ENCODE measurements at places on chromosomes 2 and 18.

DNA sequence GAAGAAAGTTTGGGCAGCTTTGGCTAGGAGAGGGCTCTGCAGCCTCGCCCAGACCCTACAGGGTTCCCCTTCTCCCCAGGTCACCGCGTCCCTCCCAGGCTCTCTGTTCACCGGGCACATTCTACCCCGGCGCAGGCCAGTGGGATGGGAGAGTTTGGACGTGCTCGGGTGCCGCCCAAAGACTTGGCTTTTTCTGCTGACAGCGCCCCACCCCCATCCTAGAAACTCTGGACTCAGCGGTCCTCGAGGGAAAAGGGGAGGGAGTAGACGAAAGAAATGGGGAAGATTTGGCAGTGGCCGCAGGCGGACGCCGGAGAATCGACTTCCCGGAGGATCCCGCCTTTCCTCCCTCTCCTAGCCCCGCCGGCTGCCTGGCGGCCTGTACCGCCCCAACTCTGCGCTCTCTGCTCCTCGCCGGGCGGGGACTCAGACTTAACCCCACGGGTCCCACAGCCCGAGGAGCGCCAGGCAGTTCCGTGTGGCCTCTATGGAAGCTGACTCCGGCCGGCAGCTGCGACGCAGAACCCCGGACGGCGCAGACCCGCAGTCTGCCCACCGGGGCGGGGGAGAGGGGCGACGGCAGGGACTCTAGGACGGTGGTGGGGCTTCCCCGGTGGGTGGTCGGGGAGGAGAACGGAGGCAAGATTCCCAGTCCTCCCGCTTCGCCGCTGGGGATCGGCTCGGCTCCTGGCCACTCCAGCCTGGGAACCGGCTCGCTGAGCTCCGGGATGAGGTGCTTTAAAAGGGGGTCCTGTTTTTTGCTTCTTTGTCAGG, 863 bp upstream of the SIX2 start:
- DNase-seq = no peak

DNA sequence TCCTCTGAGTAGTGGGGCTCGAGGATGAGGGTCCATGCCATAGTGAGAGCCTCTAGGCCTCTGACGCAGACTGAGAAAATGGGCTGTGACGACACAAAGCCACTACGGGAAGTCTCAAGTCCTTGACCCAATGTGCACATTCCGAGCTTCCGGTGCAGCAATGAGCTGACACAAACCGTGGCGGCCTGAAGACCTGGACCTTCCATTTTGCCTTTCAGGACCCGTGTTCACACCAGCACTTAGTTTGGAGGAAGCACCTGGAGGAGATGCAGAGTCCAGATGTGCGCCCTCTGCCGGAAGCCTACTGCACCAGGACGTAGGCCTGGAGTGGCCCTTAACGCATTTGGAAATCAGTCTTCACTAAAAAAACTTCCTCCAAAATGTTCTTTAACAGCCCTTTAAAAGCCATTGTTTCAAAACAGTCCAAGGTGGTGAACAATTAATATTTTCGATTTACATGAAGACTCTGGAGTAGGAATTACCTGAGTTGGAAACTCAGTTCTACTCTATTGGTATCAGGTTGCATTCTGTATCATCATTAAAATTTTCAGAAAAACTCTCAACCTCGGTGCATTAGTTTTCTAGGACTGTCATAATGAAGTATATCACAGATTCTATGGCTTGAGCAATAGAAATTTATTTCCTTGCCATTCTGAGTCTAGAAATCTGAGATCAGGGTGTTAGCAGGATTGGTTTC, 33.9 kb downstream of the BMP10 start:
- peak; percentile 49 for DNase-seq

- DNase-seq = no peak
Observed at GRCh38 chr18:38174594-38174993, 609.0 kb upstream of the CELF4 start.

DNA sequence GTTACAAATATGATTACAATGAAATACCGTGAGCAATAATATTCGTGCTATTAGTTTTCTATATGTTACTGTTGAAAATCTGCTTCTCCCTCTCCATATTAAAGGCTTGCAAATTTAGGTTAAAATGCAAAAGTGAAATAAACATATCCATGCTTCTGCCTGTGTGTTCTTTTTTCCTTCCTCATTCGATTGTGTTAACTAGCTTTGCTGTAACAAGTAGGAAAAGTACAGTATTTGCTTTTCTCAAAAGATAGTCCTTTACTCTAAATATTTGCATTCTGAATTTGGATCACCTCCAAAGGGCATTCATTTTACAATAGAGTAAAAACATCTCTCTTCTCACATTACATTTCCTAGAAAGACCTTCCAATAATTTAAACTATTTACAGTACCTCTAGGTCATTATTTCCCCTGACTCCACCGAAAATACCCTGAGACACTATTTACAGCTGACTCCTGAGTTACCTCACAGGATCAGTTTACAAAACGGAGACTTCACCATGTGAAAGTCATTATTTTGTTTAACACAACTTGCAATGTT, 835.0 kb upstream of the FANCL start:
- no peak for DNase-seq

DNA sequence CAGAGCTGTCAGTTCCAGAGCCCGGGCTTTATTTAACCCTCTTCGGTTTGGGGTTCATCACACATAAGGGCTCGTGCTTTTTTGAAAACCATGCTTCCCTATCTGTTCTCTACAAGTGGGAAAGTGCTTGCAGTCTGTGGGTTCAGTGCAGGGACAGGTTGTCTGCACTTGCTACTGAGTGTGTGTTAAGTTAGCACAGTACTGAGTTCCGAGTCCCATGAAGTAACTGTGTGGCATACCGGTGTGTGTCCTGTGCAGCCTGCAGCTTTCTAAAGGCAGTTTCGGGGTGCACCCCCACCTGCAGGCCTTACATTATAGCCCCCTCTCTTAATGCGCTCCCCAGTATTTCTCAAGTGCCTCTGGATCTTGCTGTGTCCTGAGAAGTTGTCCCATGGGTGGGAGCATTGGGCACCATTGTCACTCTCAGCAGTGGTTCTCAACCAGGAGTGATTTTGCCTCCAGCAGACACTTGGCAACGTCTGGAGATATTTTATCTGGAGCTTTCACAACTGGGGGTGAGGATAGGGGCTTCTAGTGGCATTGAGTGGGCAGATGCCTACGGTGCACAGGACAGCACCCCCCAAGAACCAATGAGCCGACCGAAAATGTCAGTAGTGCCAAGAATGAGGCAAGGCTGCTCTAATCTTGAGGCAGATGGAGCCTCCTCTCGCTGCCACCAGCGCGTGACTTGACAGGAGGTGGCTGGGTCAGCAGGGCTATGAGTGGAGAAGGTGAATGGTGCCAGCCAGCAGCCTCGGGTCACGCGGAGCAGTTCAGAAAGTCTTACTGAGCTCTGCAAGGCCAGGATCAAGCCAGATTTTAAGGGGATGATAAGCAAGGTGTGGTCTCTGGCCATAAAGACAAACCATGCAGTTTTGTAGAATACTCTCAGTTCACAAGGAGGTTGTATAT, 152.2 kb downstream of the SMAD7 start:
- DNase-seq = no peak

- no peak for DNase-seq
Observed at GRCh38 chr2:229701716-229702115, 12.6 kb downstream of the DNER start.

DNA sequence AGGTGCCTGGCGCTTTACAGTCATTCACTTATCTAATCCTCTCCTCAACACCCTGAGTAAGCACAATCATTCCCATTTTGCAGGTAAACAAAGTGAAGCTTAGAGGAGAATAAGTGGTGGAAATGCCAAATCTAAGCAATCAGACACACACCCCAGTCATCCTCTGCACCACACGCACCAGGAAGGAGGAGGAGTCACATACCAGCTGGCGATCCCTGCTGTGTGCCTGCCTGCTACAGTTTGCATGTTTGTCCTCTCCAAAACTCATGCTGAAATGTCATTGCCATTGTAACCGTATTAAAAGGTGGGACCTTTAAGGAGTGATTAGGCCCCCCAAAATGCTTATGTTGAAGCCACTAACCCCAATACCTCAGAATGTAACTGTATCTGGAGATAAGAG, 93.7 kb downstream of the LOXHD1 start:
- no peak for DNase-seq

DNA sequence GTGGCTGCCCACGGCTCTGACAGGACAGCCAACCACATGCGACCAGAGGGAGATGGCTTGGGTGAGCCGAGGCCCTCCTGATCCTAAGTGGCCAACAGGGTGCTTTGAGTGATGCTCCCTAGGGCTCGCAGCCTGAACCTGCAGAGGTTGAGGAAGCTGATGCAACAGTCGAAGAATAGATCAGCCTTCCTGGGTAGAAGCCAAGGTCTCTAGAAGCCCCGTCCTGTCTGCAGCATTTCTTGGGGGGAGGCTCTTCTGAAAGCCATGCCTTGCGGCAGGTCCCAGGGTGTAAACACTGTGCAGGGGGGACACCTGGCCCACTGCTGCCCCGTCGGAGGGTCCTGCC, 136.4 kb downstream of the HDAC4 start:
- DNase-seq = no peak

GRCh38 chr2:219823574-219823973, 196.1 kb downstream of the SLC4A3 start:
- DNase-seq = no peak

DNA sequence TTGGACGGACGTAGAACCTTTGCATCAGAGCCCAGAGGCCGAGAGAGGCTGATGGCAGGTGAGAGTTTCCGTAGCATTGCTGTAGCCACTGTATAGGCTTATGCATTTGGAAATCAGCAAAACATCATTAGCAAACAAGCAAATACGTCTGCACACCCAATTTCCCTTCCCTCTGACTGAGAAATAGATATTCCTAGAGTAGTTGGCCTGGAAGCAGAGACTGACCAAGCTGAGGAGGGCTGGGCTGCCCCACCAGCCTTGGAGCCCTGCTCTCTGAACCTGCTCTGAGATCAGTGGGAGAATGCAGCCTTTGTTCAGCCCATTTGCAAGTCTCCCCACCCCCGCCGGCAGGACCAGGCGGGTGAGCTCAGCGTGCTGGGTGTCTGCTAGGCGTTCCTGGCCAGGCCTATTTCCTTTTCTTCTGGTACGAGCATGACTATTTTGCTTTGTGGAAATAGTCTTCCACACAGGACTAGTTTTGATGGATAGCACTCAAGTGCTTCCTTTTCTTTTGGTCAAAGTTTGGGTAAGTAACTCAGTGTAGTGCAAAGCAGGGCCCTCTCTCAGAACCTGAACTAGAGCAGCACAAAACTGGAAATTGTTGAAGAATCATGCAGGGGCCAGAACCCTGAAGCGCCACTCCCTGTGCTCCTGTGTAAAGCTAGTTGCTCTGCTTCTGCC, 21.9 kb upstream of the RNF149 start:
- DNase-seq = no peak

GRCh38 chr2:60597346-60597745, 43.9 kb upstream of the BCL11A start:
- no peak for DNase-seq

DNA sequence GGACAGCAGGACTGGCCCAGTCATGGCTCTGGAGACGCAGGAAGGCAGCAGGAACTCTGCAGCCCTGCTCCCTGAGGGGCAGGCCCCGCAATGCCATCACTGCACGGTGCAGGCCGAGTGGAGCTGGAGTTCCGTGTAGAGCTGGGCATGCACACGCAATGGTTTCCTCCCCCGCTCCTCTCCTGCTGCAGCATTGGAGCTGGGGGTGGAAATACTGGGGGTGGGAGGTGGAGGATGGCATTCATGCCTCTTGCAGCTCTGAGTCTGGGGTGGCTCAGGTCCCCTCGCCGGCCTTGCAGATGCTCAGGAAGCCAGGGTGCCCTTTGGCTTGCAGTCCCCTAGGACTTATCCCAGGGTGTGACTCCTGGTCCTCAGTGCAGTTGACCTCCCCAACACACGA, 78.3 kb upstream of the ASB18 start:
- no peak for DNase-seq

DNA sequence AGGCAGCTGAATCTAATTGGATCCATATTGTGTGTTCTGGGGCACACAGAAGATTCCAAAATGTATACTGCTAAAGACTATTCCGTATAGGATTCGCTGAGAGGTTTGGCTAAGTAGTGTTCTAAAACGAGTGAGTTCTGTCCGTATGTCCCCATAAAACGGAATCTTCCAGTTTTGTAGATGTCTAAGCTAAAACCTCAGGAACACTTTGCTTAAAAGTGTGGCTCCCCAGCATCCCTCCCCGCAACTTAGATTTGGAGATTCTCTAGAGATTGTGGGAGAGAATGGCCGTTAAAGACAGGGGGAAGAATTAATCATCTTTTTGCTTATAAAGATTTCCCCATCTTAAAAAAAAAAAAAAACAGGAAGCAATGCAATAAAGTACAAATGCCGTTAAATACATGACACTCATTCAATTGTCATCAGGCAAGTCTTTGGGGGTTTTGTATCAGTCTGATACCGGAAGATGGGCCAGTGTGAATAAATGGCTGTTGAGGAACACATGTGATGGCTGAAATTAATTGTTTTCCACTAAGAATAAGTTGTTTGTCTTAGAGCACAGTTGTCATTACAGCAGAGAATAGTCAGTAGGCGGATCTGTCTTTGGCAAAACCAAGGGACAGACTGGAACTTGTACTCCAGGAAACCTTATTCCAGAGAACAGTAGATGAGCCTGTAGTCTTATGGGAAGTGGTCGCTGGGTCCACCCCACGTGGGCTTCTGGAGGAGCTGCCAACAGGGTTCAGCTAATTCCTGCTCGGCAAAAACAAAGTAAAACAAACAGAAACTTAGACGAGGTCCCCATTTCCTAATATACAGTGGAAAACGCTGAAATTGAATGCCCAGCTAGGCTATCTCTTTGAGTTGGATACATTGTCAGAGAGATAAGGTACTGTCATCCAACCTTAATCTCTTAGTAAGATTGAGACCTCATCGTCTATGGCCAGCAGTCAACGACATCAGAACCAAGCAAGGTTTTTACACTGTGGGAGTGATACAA, 1.7 kb downstream of the EMILIN2 start:
- DNase-seq = no peak

GRCh38 chr2:41941831-41942230, 106.0 kb upstream of the PKDCC start:
- DNase-seq = no peak

DNA sequence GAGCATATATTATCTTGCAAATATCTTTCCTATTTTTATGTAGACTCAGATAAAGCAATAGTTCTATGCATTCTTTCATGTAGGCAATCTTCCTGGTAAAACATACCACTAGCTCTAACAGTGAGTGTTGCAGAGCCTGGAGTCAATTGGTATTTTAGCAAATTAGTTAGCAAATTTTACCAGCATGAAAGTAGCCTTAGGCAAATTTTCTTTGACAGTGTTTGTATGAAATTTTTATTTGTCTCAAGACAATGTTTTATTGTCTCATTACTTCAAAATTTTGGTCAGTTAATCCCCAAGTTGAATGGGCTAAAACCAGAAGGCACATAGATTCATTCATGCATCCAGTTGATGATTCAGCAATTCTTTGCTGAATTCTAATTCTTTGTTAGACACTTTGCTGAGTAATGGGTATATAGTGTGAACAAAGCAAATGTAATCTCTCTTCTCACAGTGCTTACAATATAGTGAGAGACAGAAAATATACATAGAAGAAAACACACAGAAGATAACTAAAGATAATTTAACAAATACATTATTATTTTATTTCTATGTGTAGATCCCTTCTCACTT, 27.1 kb downstream of the SLC38A11 start:
- DNase-seq = no peak

All from stimulated activated CD8-positive, alpha-beta memory T cell treated with anti-CD3 and anti-CD28 coated beads, Interleukin-4, amount 100 ng/mL, for 1 hour (primary cell).